CD4-positive, alpha-beta T cell treated with Interferon alpha-2 for 1 hour (primary cell): ENCODE measurements at places on chromosomes 16 and 17.

- DNase-seq = no peak
These were observed 29.5 kb downstream of the UBN1 start for GRCh38 chr16:4876646-4877379.

DNA sequence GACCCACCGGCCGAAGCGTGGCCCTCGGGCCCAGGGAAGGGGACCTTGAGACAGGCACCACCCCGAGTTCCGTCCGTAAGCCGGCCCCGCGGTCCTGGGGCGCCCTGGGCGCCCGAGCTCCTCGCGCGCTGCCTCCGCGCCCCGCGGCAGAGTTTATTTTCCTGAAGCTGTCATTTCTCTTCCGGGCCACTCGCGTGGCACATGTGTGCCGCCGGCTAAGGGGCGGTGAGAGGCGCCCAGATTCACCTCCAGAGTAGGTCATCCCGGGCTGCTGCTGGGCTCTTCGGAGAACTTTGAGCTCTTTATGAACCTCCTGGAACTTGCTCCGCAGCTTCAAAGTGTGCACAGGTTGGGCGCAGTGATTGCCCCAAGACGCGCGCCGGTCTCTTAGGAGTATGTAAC is 489 bp downstream of the ZC3H18 start:
- peak; percentile 51 for DNase-seq

GRCh38 chr16:26992666-26993349 is 73.9 kb upstream of the C16orf82 start:
- DNase-seq = no peak

DNA sequence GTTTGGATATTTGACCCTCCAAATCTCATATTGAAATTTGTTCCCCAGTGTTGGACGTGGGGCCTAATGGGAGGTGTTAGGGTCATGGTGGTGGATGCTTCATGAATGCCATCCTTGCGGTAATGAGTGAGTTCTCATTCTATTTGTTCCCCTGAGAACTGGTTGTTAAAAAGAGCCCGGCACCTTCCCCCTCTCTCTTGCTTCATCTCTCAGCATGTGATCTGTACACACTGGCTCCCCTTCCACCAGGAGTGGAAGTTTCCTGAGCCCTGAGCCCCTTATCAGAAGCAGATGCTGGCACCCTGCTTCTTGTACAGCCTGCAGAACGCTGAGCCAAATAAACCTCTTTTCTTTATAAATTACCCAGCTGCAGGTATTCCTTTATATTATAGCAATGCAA is 25.6 kb downstream of the PIK3R6 start:
- DNase-seq = no peak

DNA sequence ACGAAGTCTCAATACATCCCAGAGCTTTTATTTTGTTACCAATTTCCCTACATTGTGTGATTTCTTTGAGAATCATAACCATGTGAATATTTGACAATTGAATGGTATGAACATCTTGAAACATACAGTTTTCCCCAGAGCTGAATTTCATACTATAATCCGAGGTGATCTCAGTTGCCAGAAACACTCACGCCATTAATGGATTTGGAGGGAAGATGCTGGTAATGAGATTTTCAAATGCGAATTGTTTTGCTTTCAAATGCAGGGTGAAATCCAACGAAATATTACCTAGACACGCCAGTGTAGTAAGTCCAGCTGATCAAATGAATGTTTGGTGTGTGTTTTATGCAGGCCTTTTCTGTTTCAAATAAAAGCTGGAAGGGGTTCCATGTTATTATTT is 277.8 kb upstream of the CDH5 start:
- DNase-seq = no peak

DNA sequence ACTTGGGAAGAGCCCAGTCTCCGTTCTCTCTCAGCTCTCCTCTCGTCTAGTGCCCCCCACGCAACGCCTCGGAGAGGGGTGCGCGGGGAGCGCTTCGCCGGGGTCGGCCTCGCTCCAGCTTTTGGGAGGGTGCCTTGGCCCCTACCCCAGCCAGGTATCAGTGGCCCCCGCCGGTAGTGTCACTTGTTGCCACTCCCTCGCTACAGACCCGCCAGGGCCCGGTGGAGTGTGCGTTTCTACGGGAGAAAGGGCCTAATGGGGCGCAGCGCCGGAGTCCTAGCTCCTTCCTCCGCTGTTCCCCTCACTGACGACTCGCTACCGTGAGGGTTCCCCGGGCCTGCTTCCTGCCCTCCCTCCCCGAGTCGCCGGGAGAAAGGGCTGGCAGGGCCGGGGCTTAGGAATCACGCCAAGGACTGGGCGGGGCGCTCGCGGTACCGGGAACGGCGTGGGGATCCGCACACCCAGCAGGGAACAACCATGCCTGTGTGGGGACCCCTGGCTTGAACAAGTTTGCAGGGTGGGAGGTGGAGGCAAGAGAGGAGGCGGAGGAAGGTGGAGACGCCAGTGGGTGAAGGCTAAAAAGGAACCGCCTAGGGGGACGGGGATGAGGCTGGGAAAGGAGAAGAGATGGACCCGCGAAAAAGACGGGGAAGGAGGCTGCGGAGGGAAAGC is 997 bp upstream of the CDH11 start:
- no peak for DNase-seq

DNA sequence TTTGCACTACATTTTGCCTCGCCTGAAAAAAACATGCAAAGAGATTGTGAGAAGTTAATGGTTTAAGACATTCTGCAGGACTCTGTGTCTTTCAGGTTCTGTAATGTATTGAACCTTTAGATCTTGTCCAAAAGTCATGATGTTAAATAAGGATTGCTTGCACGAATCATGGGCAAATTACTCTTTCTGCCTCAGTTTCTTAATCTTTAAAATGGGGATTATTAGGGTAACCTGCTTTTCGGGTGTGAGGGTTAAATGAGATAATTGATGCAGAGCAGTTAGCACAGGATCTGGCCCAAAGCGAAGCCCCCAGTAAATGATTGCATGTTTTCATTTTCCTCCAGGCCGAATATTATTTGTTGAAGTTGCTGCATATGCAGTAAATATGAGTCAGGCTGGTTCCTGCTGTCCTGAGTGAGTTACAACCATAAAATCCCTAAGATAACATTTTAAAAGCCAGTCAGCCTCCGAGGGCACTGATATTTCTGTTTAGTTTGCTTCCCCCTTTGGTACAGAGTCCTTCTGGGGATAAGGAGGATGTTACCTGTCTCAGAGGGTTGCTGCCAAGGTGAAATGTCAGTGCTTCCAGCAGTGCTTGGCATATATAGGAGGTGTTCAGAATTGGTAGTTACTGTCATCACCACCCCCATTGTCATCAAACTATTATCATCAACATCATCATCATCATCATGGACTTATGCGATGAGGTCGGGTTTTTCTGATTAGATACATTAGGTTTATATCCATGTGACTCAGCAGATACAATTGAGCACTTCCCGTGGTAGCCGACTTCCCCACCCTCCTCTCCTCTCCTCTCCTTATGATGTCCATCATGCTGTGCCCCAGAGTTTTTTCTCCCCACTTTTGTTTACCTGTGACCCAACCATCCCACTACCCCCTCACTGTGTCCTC is 20.6 kb upstream of the ARHGAP17 start:
- no peak for DNase-seq

DNA sequence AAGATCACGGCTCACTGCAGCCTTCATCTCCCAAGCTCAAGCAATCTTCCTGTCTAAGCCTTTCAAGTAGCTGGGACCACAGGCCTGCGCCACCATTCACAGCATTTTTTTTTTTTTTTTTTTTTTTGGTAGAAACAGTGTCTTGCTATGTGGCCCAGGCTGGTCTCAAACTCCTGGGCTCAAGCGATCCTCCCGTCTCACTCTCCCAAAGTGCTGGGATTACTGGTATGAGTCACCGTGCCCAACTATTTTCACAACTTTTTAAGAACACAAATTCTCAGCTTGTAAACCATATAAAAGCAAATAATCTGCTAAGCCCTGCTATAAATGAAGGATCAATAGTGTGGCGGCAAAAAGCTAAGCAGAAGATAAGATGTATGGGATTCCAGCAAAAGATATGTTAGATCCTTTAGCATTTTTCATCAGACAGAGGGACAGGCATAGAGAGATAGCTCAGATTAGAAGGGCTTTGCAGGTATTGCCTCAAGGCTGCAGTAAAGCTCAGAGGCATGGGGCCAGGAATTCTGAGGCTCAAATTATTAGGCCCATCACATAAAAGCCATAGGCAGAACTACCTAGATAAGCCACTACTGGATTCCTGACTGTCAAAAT is 55.1 kb downstream of the EMP2 start:
- no peak for DNase-seq

DNA sequence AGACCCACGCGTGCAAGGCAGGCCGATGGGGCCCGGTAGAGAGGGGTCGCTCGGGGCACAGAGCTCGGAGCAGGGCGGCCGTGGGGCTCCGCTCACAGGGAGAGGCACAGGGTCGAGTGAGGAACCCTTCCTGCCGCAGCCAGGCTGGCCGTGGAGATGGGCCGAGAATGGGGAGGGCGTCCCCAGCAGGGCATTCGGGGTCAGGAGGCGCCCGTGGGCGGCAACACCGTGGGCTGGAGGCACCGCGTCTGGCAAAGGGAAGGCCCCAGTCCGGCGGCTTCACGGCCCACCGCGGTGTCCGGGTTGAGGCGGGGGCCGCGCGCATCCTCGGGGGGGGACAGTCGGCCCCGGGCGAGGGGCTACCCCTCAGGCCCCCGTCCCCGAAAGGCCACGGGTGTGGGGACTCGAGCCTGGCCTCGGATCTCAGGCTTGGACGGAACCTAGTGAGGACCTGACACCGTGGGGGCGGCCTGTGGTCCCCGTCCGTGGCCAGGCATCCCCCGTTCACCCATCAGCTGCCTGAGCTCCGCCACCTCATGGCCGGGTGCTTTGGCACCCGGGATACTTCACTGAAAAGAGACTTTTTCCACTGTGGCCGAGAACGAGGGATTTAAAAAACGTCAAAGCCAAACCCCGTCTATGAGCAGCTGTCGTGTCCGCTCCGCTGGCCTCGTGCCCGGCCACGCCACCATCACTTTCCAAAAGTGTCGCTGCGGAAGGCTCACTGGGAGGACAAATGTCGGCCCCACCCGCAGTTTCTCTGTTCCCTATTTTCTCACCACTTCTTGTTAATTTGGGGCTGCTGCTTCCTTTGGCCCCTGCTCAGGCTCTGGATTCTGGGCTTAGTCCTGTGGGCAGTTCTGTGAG is 73.6 kb downstream of the METRNL start:
- DNase-seq = peak; percentile 23

DNA sequence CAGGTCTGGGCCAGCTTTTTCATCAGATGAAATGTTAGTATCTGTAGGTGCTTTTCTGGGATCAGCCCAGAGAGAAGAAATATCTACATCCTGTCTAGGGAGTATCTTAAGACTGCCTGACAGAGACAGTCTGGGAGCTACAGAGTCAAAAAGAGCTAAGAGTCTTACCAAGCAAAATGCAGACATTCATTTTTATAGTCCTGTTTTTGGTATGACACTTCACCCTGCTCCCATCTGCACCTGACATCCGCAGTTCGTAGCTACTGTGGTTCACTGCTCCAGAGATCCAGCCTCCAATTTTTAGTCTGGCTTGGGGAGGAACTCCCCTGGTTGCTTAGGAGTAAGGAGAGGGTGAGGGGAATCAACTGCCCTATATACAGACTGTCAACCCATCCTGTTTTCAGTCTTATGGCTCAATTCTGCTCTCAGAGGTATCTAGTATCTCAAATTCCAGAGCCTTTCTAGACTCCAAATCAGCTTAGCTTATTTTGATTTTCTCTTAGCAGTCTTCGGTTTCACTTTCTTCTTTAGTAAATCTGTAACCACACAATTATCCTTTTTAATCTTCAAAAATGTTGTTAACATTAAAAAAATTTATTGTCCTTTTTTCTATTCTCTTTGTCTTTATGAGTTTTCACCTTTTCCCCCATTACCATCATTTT is 97.8 kb downstream of the TMEM100 start:
- no peak for DNase-seq

GRCh38 chr16:24753437-24753836 is 24.0 kb downstream of the TNRC6A start:
- DNase-seq = no peak

DNA sequence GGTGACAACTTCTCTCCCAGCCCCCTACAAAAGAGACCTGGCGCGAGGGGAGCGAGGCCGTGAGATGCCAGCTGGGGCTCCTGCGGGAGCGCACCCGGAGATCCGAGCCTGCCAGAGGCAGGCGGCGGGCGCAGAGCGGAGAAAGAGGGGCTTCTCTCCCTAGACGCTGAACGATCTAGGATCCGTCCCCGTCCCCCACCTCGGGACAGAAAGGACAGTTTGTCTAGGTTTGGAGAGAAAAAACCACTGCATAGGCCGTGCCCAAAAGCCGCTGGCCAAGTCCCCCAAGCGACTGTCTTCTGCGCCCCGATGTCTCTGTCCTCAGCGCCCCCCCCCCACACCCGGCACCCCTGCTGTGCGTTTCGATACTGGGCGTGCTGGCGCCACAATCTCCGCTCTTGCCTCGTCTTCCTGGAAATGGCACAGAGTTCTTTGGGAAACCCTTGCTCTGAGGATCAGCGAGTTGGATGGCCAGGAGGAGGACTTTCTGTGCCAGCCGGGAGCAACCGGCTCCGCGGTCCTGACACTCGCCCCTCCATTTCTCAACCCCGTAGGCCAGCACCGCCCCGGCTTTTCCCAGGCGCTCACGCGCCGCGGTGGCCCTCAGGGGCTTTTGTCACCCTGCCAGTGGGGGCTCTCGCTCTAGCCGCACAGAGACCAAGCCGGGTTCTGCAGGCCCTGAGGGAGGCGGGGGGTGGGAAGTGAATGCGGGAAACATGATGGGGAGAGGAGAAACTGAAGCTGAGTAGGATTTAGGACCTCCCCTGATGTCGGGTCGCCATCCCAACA is 1.0 kb downstream of the SSTR2 start:
- no peak for DNase-seq

GRCh38 chr16:22815863-22816262 is 1.9 kb downstream of the HS3ST2 start:
- no peak for DNase-seq

DNA sequence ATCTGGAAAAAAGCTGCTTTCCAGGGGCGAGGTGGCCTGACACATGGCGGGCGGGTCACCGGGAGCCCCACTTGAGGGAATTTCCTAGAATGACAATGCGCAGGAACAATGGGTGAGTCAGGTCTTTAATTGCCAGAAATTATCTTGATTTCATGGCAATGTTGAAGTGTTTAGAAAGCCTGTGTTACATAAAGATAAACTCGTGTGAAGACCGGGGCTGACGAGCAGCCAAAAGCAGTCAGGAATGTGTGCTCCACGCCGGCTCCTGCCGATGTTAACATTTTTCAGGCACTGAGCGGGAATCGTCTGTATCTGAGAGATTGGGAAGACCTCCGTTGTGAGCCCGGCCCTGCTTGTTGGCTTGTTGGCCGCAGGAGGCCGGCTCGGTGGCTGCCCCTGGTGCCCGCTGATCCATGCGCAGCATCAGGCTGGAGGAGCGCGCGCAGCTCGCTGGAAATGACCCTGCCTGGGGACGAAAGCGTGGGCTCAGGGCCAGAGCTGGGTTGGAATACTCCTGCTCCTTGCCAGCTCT is 353.1 kb downstream of the FOXL1 start:
- DNase-seq = no peak
